ENCODE measurements at places on chromosomes 2 and 18. TPM values are rescaled to one million over a fixed set of nuclear protein-coding genes. Genes with fewer than 3 reads are reported as not detected.

- no peak for DNase-seq
These were observed 15.1 kb upstream of the NMUR1 start for GRCh38 chr2:231545105-231545902.

GRCh38 chr2:217331523-217332416 is 471.9 kb upstream of the TNP1 start:
- no peak for DNase-seq

- no peak for DNase-seq
These were observed 17.9 kb downstream of the PPP3R1 start for GRCh38 chr2:68234405-68234804.

GRCh38 chr2:214575030-214575429 is 164.2 kb downstream of the VWC2L start:
- DNase-seq = no peak

GRCh38 chr2:151543876-151544275 is 134.2 kb downstream of the RIF1 start:
- DNase-seq = no peak

GRCh38 chr2:60549928-60550177 is 3.6 kb downstream of the BCL11A start:
- DNase-seq = no peak

DNA sequence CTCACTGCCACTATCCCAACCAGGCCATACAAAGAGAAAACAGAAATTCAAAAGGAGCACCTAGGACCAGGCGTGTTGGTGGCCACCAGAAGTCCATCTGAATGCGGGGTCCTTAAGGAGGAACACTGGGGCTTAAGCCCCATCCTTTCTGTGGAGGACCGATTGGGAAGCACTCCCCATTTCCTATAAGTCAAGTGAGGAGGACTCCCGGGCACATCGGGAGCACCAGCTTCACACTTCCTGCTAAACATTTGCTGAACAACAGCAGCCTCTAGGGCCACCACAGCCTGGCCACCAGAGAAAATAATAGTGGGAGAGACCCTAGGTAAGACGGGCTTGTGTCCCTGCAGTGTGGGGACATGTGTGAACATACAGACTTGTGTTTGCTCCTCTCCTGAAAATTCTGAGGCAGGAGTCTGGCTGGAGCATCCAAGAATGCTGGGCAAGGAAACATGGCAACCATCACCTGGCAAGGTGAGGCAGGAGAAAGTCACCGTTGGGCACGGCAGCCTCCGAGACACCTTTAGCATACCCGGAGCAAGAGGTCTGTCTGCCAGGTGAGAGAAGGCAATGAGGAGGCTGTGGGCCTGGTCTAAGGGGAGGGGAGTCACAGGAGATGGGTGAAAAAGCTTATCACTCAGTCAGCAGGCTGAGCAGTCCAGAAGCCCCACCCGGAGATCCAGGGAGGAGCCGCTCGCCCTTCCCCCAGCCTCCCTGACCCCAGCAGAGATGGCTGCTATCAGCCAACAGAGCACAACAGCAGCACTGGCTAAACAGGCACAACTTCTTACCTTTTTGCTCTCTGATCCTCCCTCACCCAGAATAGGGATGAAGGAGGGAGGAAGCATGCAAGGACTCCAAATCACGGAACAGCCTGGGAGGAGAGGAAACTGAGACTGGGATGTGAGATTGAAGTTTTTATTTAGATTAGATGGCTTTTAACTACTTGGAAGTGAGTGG is 282.3 kb downstream of the EIPR1 start:
- DNase-seq = no peak

DNA sequence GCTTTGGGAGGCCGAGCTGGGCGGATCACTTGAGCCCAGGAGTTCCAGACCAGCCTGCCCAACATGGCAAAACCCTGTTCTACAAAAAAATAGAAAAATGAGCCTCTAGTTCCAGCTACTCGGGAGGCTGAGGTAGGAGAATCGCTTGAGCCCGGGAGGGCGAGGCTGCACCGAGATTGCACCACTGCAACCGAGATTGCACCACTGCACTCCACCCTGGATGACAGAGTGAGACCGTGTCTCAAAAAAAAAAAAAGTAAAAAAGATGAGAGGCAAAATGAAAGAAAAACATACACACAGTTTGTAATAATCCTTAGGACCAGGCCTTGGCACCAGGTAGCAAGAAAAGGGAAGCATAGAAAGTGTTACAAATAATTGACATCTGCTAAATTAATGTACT is 22.0 kb downstream of the RBM43 start:
- no peak for DNase-seq

DNA sequence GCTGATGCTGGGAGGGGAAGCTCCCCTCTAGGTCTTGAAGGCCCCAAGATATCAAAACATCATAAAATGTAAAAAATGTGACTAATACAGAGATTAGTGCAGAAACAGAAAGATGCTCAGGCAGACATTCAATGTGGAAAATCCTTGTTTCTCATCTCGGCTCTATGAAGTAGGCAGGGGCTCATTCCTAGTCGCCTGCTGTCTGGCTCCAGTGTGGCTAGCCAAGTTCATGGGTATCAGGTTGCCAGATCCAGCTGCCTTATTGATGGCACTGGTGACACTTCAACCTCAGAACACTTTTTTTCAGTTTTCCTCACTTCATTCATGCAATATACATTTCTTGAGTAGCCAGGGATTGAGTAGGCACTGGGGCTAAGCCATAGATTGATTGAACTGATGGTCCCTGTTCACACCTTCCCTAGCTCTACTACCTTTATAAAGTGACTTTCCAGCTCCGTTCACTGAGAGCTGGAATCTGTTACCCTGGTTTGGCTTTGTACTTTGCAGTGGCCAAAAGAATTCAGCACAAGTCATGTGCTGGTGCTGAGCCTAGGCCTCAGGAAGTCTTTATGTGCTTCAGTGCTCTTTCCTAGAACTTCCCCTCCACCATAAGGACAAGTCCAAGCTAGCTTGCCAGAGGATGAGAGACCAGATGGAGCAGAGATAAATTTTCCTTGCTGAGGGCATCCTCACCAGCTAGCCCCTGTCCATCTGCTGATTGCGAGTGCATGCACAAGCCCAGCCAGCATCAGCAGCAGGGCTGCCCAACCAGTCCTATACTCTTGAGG is 373.6 kb upstream of the ST6GAL2 start:
- no peak for DNase-seq

DNA sequence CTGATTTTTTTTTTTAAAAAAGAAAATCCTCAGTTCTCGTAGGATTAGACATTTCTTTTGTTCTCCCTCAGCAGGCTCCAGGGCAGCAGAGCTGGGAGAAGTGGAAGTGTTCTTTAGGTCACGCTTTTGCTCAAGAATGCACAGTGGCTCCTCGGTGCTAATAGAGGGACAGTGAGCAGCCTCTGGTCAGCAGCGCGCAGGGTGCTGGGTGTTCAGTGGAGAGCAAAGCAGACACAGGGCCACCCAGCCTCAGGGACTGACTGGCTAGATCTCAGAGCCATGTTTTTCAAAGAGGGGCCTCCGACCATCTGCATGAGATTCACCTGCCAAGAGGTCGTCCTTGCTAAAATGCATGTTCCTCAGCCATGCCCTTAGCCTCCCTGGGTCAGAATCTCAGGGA is 218.8 kb downstream of the HAUS1 start:
- peak; percentile 42 for DNase-seq

The CLEC4F gene
- not detected for total RNA-seq

GRCh38 chr2:96097951-96098823 is 18.2 kb downstream of the ADRA2B start:
- DNase-seq = no peak

DNA sequence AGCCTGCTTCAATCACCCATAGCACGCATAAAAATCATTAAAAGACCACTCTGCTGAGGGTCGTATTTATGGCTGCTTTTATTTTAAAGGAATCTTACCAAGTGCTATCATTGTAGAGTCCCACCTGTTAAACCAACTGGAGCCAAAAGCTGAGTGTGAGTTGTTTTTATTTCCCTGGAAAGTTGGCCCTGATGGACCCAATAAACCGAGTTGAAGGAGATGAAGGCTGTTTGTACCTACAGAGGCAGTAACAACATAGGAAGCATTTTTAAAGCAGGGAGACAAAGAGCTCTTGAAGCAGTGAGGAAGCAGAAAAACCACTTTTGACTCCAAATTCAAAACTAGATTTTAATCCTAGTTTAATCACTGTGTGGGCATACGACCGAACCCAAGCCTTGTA is 6.4 kb downstream of the MBOAT2 start:
- DNase-seq = no peak

DNA sequence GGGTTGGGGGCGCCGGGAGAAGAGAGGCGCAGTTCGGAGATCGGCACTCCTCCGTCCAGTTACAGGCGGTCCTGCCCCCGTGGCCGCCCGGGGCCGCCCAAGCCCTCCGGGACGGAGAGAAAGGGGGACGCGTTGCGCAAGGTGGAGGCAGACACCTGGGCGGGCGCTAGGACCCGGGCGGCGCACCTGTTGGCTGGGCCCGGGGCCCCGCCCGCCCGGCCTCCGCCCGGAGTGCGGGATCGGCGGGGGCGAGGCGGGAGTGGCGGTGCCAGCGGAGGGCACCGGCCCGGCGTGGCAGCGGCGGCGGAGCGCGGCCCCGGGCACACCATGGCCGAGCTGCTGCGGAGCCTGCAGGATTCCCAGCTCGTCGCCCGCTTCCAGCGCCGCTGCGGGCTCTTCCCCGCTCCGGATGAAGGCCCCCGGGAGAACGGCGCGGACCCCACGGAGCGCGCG is at the start of gene SGPP2:
Gene SGPP2 (plus strand): TSS at position 268 of the 453 bp plus-strand sequence. CDS start 60 bp downstream, at position 328.
- DNase-seq = no peak

The UGT1A7 gene
- not detected for total RNA-seq

The FAM237A gene
- total RNA-seq = not detected

GRCh38 chr2:158194229-158194628 is 92.6 kb downstream of the UPP2 start:
- DNase-seq = no peak

DNA sequence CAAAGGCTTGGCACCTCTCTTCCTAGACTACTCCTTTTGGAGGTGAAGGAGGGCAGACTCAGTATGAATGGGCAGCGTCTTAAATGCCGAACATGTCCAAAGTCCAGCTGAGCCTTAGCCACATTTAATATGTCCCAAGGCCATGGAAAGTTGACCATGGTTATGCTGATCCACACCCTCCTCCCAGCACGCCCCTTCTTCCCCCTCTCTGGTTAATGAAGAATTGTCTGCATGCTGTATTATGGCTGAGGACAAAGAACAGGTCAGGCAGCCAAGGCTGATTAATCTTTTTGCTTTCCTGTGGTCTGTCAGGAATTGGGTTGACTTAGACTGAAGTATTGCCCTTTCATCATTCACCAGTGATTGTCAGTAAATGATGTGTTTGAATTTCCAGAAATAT is 5.8 kb upstream of the MYOM1 start:
- no peak for DNase-seq

DNA sequence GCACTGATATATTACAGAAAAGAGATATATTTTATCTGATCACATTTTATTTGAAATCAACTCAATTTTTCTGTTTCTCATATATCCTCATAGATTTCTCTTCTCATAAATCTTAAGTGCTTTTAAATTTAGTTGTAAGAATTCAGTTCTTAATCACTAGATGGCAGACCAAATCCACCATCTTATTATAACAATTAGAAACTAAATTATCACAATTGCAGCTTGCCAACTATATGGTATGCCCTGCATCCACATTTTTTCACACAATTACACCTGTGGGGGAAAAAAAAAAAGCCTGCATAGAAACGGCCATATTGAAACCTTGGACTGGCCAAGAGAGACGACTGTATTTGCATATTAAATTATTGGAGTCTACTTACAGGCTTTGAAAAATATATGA is 64.4 kb downstream of the COL5A2 start:
- DNase-seq = no peak

DNA sequence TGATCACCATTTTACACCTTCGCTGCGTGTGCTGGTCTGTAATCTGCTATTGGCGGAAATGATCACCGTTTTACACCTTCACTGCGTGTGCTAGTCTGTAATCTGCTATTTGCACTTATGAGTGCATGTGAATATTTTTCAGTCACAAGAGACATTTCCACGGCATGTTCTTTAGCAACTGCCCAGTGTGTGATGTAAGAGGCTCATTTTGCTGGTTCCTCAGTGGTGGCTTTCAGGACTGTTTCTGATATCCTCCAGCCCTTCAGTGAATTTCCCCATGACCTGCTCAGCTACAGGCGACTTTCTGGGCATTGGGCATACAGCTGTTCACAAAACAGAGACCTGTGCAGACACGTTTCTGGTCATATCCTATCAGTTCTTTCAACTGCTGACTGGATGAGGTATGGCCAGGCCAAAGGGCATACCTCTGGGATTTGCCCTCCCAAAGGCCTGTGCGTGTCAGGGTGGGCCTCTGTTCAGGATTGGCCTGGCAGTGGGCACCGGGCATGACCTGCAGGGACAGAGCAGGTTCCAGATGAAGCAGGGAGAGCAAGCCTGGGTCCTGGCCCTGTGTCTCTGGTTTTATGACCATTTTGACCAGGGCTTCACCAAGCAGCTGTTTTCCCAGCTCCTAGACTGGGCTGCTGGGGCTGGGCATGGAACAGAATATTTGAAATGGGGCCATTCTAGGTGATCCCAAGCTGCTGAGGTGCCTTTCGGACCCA is 521 bp upstream of the PROM2 start:
- DNase-seq = no peak

DNA sequence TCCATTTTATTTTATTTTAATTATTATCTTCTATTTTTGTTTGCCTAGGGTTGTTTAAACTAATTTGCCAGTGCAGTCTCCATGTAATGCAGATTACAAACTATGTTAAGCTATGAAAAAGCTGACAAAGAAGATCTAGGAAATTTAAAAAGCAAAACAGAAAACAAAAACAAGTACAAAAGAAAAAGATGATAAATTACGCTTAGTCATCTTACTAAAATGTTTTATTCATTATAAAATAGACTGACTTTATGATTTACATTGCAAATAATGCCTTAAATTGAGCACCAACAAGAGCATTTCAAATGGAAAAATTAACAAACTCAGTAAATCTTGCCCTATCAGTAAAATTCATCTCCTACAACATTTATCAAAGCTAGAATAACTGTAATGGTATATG is 52.9 kb downstream of the LRPPRC start:
- no peak for DNase-seq

The ATAD2B gene
- total RNA-seq = 25.7 TPM

The POTEI gene
- total RNA-seq = 2.1 TPM

- DNase-seq = no peak
These were observed 2.1 kb downstream of the KIDINS220 start for GRCh38 chr2:8835279-8835678.

All from type B pancreatic cell (in vitro differentiated cells).